Stimulated activated CD8-positive, alpha-beta memory T cell treated with anti-CD3 and anti-CD28 coated beads, Interleukin-4, amount 100 ng/mL, for 1 hour (primary cell): ENCODE measurements at places on chromosomes 7 and 10.

DNA sequence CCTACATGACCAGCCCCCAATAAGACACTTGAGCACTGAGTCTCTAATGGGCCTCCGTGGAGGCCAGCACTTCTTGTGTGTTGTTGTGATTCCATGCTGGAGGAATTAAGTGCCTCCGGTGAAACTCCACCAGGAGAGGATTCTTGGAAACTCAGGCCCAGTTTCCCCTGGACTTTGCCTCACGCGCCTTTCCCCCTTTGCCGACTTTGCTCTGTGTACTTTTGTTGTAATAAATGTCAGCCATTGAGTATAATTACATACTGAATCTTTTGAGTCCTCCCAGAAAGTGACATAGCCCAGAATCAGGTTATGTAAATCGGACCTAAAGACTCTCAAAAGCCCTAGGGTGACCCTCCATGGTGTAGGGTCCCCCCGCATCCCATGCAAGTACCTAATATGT lies 82.4 kb downstream of the DLG5 start:
- no peak for DNase-seq

GRCh38 chr7:151226875-151227782 lies at the start of gene ABCF2:
Gene ABCF2 (minus strand): TSS chr7:151227205. CDS start chr7:151226458, 747 bp downstream.
- DNase-seq: peak; percentile 97

DNA sequence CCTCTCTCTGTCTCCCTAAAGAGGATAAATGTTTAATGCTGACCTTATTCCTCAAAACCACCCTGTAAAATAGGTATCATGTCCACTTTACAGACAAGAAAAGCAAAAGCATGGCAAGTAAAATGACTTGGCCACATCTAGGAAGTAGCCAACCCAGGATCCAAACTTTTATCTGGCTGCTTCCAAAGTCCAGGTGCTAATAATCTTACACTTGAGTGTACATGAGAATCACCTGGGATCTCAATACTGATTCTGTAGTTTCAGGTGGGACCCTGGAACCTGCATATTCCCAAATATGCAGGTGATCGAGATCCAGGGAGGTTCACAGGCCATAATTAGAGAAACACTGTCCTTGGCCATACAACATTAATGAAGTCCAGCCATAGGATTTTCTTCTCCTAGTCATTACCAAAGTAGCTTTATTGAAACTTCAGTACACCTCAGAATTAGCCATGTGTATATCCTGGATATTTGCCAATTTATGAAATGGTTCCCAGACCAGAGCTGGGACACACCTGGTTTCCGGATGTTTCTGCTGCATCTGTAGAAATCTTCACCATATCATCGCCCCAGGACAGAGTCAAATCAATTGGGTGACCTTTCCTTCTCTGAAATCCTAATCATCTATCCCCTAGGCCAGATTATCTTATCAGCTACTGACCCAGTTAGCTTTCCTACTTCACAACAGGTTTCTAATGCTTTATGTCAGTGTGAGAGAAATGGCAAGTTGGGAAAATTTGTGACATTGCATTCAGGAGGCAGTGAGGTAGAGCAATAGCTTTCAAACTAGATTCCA lies 119.1 kb upstream of the KMT2E start:
- no peak for DNase-seq

- DNase-seq: no peak
Observed at GRCh38 chr7:128005759-128006159, 25.5 kb downstream of the LRRC4 start.

- DNase-seq: no peak
Observed at GRCh38 chr7:130353196-130353595, 8.6 kb downstream of the CPA5 start.

- no peak for DNase-seq
Observed at GRCh38 chr7:158428131-158428836, 159.3 kb downstream of the PTPRN2 start.

DNA sequence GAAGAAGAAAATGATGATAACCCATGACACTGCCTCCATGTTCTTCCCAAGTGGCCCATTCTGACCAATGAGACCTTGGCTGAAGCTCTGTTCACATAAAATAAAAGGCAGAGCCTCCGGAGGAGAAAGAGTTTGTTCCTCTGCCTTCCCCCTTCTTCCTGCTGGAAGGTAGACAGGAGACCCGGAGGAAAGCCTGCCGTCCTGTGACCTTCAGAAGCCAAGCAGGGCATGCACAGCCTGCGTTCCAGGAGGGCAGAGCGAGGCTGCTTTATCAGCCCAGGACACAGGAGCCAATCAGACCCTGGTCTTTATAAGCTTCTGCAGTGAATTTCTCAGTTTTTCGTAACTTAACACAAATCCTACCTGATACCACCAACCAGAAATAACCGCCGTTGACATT lies 8.6 kb upstream of the GRID1 start:
- DNase-seq: no peak

DNA sequence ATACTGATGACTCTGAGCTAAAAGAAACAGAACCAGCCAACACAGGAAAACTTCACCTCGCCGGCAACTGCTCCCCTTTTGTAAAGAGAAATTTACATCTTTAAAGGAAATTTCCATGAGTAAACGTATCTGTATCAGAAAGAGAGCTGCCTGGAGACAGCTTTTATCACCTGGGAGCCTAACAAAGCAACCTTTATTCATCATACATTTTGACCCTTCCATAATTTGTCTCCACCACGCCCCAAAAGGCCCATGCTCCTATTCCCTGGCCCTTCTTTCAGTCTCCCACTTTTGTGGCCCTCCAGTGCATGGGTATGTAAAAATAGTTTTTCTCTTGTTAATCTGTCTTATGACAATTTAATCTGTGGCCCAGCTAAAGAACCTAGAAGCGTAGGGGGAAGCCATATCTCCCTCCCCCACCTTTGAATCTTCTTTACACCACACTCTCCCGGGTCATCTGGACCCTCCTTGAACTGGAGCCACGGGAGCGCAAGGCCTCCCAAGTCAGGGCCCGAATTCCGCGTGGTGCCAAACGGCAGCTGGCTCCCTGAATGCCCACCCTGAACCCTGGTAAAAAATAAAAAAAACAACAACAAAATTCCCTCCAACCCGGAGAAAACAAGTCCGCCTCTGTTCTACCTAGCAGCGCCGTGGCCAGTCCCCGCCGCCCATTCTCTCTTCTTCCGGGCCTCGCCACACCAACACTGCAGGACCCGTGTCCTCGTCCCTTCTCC lies 15.4 kb upstream of the FKBP9 start:
- no peak for DNase-seq

GRCh38 chr10:98047009-98047741 lies 16.8 kb upstream of the CRTAC1 start:
- DNase-seq: no peak

DNA sequence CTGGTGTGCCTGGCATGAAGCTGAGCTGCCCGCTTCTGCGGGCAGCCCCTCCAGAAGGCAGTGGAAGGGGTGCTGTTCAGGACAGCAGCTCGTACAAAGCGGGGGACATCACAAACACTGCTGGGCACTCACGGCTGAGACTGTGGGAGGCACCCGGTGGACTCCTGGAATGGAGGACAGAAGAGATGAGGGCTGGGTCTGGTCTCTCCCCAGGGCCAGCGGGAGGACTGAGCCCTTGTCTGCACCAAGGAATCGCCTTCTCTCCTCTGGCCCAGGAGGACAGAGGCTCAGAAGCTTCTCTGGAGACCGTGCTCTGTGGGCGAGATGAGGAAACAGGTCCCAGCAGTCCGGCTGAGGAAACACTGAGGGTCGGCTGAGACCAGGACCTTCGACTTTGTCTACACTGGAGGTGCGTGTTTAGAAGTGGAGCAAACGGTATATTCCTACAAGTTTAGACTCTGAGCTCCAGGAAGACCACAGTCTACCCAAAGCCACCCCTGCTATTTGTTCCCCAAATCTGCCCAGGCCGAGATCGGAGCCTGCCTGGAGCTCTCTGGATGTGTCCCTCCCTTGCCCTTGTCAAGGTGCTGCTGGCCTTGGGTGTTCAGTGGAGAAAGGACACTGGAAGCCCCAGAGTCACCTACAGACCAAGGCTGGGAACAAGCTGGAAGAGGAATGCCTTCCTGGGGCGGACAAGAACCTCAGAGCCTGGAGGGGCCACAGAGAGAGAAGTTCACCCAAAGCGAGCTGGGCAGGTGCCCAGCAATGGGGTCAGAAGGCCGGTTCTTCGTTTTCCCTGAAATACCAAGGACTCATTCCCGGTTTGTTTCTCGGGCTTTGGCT lies 12.9 kb upstream of the INPP5A start:
- DNase-seq: no peak

DNA sequence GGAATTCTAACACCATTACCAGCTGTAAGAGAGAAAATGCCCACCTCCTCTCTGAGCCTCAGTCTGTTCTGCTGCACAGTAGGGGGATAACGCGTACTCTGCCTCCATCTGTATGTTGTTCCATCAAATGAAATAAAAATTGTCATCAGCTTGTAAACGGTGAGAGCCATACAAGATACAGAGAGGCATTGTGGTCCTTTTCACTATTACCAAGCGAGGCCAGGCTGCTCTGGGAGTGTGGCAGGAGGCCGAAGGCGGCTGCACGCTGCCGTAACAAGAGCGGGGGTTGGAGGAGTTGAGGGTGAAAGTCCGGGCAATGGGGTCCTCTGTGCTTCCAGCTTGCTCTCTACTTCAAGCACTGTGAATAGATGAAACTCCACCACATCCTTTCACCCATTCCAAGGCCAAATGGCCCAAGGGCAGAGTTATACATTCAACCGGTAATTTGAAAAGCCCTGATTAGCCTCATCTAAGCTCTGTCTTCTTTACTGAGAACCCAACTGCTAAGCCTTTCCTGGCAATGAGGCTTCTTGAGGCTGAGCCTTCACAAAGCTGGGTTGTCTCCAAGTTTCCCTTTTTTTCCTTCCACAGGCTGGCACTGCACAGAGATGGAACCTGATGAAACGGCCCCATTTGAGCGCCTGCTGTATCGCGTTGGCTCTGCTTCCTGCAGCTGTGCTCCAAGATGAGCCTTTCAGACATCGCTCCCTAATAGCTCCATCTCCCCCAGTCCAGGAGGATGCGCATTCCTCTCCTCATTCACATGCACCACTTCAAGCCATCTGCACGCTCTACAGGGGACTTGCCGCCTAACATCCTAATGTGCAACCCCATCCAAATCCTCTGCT lies 47.2 kb downstream of the PYROXD2 start:
- no peak for DNase-seq

DNA sequence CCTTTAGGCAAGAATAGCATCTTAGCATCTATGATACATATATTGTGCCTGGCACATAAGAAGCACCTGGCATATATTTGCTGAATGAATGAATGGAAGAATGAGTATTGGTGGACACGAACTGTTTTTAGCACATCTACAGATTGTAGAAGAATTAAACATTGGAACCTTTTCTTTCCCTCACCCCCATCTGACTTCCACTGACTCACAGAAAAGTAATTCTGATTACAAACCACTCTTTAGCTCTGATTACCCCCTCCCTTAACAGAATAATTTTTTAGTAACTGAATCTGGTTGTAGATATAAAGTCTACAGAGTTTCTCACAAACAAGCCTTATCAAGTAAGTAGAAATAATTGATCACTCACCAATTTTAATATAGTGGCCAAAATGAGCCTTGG lies 31.9 kb downstream of the SLC26A4 start:
- no peak for DNase-seq

- no peak for DNase-seq
Observed at GRCh38 chr7:110760341-110760740, 330.6 kb upstream of the LRRN3 start.

DNA sequence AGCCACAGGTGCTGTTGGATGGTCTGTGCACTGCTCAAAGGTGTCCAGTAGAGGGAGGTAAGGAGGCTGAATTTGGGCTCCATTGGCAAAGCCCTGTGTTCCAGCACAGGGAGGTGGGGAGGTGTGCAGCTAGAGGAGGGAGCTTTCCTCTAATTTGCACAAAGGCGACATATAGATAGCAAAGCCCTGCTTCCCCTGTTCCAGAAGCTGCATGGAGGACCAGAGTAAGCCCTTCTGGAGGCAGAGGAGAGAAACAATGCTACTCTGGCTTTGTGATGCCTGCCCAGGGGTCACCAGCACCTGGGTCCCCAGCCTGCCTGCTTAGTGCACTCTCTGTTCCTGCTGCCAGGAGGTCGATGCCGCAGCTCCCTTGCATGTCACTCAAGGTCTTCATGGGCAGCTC lies 3.4 kb upstream of the ARHGAP22 start:
- DNase-seq: no peak

DNA sequence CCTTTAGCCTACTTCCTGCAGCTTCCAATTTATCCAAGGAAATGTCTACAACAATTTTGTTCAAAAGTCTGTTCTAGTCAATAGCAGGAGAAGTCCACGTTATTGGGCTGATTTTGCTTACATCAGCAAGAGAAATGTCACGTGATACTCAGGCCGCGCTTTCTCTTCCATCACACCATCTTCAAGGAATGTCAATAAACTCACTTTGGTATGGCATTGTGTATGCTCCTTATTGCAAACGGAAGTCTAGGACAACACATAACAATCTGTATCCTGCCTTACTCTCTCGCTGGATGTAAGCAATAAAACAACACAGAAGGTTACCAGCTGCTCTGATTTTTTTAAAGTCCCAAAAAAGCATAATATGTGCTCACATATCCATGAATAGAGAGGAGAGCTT lies 17.1 kb upstream of the STK17A start:
- no peak for DNase-seq

DNA sequence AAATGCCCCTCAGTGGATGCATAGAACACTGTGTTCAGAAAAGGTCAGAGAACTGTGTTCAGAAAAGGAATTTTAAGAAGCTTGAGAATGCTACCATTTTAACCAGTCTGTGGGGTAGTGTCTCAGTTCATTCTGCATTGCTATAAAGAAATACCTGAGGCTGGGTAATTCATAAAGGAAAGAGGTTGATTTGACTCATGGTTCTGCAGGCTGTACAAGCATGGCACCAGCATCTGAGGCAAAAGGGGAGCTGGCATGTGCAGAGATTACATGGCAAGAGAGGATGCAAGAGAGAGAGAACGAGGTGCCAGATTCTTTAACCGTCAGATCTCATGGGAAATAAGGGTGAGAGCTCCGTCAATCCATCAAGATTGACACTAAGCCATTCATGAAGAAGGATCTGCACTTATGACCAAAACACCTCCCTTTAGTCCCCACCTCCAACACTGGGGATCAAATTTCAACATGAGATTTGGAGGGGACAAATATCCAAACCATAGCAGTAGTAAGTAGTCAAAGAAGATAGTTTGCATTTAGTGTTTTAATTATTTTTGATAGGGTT lies 119.8 kb downstream of the FAM107B start:
- no peak for DNase-seq

GRCh38 chr7:135169141-135169963 lies 1.2 kb downstream of the CYREN start:
- DNase-seq: peak; percentile 31

GRCh38 chr7:80883154-80884025 lies 35.5 kb downstream of the SEMA3C start:
- DNase-seq: no peak

- no peak for DNase-seq
Observed at GRCh38 chr10:60986791-60987190, 42.8 kb upstream of the RHOBTB1 start.
